ENCODE measurements at places on chromosomes 2 and 18.

- DNase-seq = no peak
Observed at GRCh38 chr18:76383636-76384035, 111.4 kb downstream of the ZNF516 start.

- no peak for DNase-seq
Observed at GRCh38 chr2:226310146-226310545, 489.5 kb downstream of the IRS1 start.

DNA sequence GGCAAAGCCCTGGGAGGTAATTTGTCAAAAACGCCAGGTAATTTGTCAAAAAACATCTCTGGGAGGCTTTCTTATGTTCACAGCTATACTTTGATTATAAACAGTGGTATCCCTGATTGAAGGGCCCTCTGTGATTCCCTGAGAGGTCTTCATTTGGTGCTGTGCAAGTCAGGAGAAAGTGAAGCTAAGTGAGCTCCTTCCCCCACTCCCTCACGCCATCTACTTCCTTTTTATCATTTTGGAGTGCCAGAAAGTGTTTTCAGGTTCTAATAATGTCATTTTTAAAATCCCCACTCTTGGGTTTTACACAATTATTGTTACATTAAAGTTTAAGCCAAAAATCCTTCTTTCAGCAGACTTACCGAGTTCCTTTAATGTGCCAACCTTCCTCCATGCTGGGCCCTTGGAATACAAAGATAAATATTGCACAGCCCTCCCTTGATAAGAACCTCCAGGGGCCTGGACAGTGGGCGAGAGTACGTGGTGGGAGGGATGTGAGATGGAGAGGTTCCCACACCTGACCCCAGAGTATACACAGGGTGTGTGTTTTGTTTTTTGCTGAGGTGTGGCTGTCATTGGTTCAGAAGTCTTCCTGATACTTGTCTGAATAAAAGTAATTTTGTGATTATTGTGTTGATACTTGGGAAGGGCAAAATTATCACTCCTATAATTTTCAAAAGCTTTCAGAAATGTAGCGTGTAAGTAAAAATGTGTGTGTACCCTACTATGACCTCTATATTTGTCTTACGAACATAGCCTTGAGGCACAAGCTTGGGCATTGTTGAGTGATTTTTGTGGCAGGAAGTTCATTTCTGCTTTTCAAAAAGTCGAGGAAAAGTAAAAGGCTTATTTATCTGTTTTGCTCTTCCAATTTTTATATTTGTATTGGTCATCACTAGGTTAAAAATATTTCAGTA is 8.2 kb downstream of the MAPRE2 start:
- no peak for DNase-seq

DNA sequence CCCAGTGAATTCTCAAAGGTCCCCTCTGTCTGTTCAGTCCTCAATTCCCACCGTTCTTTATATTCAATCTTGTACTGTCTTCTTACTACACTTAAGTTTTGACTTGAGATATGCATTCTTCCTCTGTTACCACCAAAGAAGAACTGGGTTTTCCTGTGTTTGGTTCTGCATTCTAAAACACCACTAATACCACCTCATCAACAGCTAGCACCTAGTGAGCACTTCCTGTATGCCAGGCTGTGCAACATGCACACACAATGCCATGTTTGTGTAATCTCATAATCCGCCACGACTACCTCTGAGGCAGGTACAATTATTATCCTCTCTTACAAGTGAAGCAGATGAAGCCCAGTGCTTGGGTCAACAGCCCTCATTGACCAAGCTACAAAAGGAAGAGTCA is 11.8 kb upstream of the CTAGE1 start:
- DNase-seq = no peak

DNA sequence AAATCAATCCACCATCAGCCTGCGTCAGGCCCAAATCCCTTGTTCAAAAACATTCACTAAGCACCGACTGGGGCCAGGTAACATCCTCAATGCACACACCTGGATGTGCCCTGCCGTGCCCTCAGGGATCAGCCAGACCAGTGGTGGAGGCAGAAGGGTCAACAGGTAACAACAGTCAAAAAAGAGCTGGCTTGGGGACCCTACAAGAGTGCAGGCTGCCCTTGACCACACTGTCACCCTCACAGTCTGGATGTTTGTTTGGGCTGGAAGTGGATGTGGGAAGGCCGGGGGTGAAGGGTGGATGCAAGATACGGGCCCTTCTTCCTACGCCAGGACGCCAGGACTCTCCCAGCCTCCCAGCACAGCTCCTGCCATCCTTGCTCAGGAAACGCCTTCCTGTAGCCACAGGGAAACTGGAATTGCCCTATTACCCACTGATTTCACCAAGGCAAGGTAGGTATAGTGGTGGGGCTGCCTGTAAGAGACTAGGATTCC is 2.7 kb downstream of the BIN1 start:
- no peak for DNase-seq

- peak; percentile 57 for DNase-seq
Observed at GRCh38 chr2:6773007-6773693, 92.6 kb downstream of the CMPK2 start.

DNA sequence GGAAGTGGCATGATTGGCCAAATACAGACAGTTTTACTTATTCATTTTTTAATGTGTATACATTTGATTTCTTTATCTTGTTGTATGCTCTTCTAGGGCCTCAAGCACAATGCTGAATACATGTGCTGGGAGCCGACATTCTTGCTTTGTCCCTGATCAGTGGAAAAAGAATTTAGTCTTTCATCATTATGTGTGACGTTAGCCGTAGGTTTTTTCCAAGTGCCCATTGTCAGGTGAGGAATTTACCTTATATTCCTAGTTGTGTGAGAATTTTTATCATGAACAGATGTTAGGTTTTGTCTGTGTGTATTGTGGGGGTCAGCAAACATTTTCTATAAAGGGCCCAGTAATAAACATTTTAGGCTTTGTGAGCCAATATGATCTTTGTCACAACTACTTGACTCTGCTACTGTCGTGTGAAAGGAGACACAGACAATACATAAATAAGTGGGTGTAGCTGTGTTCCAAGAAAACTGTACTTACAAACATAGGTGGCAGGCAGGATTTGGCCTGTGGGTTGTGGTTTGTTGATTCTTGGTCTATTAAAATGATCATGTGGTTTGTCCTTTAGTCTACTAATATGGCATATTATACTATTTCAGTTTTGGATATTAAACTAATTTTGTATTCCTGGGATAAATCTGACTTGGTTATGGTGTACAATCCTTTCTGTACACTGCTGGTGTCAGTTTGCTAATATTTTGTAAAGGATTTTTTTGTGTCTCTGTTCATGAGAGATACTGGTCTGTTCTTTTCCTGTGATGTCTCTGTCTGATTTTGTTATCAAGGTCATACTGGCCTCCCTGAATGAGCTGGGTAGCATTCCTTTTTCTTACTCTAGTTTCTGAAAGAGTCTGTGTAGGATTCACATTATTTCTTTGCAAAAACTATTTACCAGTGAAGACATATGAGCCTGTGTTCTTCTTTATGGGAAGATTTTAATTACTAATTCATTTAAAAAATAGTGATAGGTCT is 132.2 kb upstream of the SMAD7 start:
- no peak for DNase-seq

DNA sequence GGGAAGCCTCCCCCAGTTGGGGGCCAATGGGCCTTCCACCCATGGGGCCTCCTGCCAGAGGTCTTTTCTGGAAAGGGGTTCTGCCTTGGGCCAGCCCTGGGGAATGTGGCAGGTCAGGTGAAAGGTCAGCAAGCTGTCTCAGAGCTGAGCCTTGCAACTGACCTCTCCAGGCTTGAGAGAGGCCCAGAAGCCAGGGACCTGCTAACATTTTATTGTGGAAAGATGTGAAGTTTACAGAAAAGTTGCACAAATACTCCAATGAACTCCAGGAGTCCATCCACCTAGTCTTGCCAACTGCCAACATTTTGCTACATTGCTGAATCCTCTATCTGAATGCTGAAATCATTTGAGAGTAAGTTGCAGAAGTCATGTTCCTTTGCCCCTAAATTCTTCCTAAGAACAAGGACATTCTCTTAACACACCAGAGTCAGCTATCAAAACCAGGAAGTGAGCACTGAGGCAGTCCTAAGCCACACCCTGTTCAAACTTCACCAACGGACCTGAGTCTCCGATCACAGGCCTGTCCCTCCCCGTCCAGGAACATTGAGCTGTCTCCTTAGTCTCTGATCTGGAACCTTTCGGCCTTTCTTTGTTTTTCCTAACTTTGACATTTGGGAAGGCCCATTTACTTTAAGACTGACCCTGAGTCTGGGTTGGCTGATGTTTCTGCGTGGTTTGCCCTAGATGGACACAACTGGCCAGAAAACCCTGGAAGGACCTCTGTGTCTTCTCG is 4.0 kb downstream of the SNORC start:
- DNase-seq = no peak

- no peak for DNase-seq
Observed at GRCh38 chr18:73244401-73244800, 376.6 kb upstream of the NETO1 start.

DNA sequence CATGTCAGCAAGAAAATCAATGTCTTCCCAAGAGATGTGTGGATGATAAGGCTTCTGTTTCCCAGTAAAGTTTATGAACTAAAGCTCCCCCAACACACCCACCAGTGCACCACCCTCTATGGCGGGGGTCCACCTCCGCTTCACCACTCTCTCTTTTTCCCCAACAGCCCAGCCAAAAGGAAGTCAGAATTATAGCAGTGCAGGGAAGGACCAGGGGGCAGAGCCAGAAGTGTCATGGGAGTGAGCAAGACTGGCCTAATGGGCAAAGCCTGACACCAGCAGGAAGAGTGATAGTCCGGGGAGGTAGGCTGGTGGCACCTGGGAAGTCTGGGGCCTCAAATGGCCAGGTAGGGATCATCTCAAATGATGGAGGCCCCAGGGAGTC is 167.7 kb downstream of the ZFP36L2 start:
- no peak for DNase-seq

DNA sequence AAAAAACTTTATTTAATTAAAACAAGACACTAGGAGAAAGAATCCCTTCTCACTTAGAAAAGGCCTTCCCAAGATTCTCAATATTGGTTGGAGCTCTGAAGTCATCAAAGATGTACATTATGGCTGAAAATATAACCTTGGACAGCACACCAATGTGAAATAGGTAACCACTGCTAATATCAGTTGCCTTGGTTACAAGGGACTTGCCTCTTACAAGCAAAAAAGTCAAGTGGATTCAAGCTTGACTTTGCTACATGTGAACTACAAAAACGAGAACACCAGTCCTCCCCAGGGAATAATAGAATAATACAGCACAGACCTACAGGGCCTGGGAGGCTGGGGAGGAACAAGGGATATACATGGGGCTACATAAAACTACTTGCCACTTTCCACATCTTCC is 46.1 kb downstream of the NABP1 start:
- DNase-seq = no peak

DNA sequence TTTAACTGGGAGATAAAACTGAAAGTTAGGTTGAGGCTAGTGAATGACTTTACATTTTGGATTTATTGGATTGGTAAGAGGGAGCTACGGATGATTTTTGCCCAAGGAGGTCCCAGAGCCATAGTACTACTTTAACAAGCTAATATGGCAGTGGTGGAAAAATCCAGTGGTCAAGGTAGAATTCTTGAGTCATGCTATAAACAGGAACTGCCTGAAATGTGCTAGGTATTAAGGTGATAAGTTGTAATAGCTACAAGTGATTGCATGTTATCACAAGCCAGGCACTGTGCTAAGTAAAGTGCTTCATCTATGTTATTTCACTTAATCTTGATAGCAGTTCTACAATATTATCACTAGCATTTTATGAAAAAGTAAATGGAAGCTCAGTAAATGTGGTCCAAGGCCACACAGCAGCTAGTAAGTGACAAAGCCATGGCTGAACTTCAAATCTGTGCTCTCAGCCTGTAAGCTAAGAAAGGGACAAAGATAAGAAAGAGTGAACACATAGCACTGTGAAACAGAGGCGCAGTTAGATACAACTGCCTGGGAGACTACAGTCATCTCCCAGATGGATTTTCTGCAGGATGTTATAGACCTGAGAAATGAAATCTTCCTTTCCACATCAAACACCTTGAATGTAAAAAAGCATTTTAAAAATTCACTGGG is 469.6 kb downstream of the TGIF1 start:
- no peak for DNase-seq

GRCh38 chr18:75075429-75075841 is 133.5 kb downstream of the PTGR3 start:
- DNase-seq = no peak

- no peak for DNase-seq
Observed at GRCh38 chr18:52333860-52334259, 6.1 kb upstream of the DCC start.

DNA sequence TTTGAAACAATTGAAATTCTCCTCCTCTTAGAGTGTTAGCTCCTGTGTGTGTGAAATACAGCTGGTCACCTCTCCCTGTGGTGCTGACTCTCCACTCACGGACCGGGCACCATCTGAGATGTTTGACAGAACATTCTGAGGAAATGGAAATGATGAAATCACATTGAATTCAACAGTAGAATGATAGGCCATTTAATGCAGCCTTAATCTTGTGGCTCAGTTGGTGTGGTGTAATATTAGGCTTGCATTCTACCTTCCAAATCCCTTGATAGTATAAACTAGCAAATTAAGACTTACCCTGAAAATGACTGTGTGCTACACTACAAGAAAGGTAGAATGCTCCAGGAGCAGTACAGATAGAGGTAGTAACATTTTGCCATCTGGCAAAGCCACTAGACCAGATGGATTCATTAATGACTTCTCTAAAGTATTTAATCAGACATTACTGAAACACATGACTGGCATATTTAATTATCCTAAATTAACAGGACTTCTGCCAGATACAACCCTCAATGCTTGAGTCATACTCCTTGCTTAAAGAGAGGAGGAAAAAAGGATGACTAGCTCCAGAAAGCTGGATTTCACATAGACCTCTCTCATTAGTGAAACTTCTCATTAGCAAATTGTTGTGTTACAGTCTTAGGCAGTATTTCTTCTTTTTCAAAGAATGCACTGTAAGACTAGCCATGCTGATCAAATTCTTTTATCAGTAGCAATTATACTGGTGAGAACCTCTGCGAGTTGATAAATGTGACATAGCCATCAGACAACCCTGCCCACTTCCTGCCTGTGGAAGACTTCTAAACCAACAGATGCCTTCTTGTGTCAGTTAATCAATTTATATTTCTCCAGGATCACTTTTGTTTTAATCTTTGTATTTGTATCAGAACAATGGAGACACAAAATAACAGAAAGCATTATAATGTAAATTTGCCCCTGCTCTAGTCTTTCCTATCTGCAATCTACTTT is 80.6 kb downstream of the EML6 start:
- DNase-seq = no peak

DNA sequence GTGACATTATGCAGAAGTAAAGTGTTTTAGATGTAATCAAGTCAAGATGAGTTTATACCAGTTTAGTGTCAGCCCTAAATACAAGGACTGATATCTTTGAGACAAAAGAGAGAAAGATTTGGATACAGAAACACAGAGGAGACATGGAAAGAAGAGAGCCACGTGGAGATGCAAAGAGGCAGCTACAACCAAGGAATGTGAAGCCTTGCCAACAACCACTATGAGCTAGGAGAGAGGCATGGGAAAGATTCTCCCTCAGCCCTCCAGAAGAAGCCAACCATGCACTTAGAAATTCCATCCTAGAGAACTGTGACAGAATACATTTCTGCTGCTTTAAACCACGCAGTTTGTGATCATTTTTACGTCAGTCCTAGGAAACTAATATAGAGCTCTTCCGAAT is 217.2 kb downstream of the DOK6 start:
- no peak for DNase-seq

Measured in activated CD8-positive, alpha-beta memory T cell treated with anti-CD3 and anti-CD28 coated beads for 1 hour (primary cell).